ENCODE measurements at places on chromosomes 4 and X. TPM values are rescaled to one million over a fixed set of nuclear protein-coding genes. Genes with fewer than 3 reads are reported as not detected.

GRCh38 chr4:24792552-24792951 is 2.8 kb upstream of the SOD3 start:
- no peaks in the 10 kb centered on the region for H3K27me3 ChIP-seq
- no peak overlapping the region for H3K27ac ChIP-seq

The SMIM31 gene
- not detected for total RNA-seq

- no peaks in the 10 kb centered on the region for H3K27me3 ChIP-seq
- H3K4me3 ChIP-seq, result no peak overlapping the region
- no peak for DNase-seq
- H3K4me1 ChIP-seq, result no peaks in the 10 kb centered on the region
Observed at GRCh38 chrX:44529310-44529709, 13.3 kb downstream of the FUNDC1 start.

The SSX2B gene
- not detected for total RNA-seq

- H3K27ac ChIP-seq, result no peak overlapping the region
- H3K27me3 ChIP-seq, result no peaks in the 10 kb centered on the region
- no peaks in the 10 kb centered on the region for H3K4me1 ChIP-seq
- no peak for DNase-seq
- no peak overlapping the region for H3K4me3 ChIP-seq
- no peaks in the 10 kb centered on the region for H3K36me3 ChIP-seq
Observed at GRCh38 chr4:53840643-53841042, 223.8 kb downstream of the CHIC2 start.

The SGMS2 gene
- total RNA-seq, result 0.36 TPM

DNA sequence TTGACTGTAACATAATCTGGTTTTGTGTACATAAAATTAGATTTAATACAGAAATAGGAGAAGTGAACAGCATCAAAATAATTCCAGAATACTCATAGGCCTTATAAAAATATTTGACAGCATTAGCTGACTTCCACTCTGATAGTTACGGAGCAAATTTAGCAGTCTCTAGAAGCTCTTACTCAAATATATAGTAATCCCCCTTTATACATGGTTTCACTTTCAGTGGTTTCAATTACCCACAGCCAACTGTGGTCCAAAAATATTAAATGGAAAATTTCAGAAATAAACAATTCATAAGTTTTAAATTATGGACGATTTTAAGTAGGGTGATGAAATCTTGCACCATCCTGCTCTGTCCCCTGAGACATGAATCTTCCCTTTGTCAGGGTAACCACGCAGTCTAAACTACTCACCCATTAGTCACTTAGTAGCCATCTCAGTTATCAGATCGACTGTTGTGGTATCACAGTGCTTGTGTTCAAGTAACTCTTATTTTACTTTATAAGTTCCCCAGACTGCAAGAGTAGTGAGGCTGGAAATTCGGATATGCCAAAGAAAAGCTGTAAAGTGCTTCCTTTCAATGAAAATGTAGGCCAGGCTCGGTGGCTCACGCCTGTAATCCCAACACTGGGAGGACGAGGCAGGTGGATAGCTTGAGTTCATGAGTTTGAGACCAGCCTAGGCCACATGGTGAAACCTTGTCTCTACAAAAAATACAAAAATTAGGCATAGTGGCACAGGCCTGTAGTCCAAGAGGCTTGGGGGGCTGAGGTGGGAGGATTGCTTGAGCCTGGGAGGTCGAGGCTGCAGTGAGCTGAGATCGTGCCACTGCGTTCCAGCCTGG is 17.2 kb upstream of the RTL9 start:
- no peaks in the 10 kb centered on the region for H3K4me1 ChIP-seq
- H3K36me3 ChIP-seq, result no peaks in the 10 kb centered on the region
- no peak overlapping the region for H3K4me3 ChIP-seq
- no peak overlapping the region for H3K27ac ChIP-seq
- DNase-seq, result no peak

DNA sequence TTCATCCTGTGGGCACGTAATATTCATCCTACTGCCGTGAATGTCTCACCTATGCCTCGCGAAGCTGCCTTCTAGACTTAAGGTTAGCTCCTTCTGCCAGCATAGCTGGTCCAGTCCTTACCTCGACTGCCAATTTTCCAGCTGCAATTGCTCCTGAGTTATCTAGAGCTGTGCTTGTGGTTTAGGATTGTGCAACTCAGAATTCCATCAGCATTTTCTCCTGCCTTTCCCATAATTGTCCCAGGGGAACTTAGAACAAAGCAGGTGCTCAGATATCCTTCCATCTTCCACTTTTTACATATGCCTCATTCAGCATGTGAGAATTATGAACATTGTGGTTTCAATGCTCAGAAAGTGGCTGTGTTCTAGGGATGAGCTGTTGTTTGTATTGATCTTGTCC is 131.4 kb upstream of the ADGRL3 start:
- H3K4me1 ChIP-seq, result no peaks in the 10 kb centered on the region
- H3K4me3 ChIP-seq, result no peak overlapping the region
- H3K36me3 ChIP-seq, result no peaks in the 10 kb centered on the region
- DNase-seq, result no peak

- no peaks in the 10 kb centered on the region for H3K36me3 ChIP-seq
- no peak overlapping the region for H3K27ac ChIP-seq
- H3K4me3 ChIP-seq, result no peak overlapping the region
- no peak for DNase-seq
- H3K4me1 ChIP-seq, result no peaks in the 10 kb centered on the region
Observed at GRCh38 chrX:115018944-115019343, 1.5 kb upstream of the IL13RA2 start.

DNA sequence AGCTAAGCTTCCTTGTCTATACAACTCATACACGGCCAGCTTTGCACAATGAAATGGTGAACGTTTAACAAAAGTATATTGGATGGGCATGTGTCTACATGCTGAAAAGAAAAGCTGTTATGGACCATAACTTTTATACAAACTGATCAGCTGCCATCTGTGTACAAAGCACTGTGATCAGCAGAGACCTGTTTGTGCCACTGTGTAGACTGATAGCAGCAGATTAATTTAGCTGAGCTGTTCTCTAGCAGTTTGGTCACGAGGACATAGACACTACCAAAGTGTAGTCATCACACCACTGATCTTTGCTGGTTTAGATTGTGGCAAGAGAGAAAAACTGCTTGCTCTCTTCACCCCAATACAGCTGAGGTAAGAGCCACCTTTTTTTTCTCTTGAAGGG is 124.5 kb downstream of the RAPGEF2 start:
- no peaks in the 10 kb centered on the region for H3K27me3 ChIP-seq
- no peaks in the 10 kb centered on the region for H3K4me1 ChIP-seq
- H3K36me3 ChIP-seq, result no peaks in the 10 kb centered on the region
- H3K4me3 ChIP-seq, result no peak overlapping the region
- no peak overlapping the region for H3K27ac ChIP-seq

The FAM9A gene
- not detected for total RNA-seq

DNA sequence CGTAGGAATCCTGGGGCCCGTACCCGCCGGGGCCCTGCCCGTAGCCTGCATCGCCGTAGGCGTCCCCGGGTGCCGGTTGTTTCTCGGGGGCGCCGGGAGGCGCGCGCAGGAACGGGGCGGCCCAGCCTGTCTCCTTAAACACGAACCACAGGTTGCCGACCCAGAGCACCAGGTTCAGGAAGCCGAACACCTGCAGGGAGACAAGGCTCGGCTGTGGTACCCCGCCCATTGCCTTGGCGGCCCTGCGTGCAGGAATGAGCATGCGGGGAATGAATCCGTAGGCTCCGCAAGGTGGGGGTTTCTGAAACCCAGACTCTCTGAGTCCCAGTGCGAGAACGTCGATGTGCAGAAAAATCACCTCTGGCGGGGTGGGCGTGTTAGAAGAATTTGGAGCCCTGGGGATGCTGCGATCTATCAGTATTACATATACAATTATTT is 5.4 kb upstream of the PRICKLE3 start:
- peak overlapping the region; percentile 96 for H3K4me3 ChIP-seq
- H3K36me3 ChIP-seq, result no peaks in the 10 kb centered on the region
- peaks cover 15% of the 10 kb centered on the region for H3K4me1 ChIP-seq
- no peak for DNase-seq

DNA sequence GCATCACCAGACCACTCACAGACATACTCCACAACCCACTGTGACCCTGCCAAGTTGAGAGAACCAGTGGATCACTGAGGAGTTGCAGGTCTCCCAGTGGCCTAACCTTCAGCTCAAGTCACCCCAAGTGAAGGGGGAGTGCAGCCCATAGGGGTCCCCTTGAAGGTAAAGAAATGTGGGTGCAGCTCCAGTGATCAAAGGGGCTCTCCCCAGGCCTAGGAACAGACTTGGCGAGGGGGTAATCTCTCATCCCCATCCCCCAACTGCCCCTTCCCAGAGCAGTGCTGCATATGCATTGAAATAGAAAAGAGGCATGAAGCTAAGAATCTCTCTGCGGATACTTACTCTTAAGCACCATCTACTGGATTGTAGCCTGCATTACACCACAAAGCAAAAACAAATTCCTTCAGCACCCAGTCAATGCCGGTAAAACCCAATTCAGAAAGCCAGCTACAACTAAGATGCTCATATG is 27.0 kb downstream of the MAGEE1 start:
- no peaks in the 10 kb centered on the region for H3K36me3 ChIP-seq
- H3K4me3 ChIP-seq, result no peak overlapping the region
- H3K27ac ChIP-seq, result no peak overlapping the region
- H3K4me1 ChIP-seq, result no peaks in the 10 kb centered on the region
- peak; percentile 18 for DNase-seq
- no peaks in the 10 kb centered on the region for H3K27me3 ChIP-seq

The SLC9B1 gene
- total RNA-seq, result 1.4 TPM

DNA sequence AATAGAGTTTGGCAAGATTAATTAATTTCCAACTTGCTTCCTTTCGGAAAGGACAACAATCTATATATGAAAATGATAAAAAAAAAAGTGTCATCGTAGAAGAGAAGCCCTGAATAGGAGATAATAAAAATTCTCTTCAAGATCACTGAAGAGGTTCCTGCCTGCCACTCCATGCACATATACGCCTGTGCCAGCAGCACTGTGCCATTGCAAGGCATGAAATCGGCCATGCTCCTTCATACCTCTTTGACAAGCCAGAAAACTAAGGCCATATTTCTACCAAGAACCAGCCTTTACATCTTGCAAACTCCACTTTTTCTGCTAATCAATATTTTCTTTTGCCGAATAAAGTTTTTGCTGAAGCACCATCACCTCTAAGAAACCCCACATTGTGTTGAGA is 365.5 kb downstream of the CXXC4 start:
- no peaks in the 10 kb centered on the region for H3K4me1 ChIP-seq
- H3K36me3 ChIP-seq, result no peaks in the 10 kb centered on the region
- no peak overlapping the region for H3K4me3 ChIP-seq
- H3K27me3 ChIP-seq, result no peaks in the 10 kb centered on the region
- H3K27ac ChIP-seq, result no peak overlapping the region

DNA sequence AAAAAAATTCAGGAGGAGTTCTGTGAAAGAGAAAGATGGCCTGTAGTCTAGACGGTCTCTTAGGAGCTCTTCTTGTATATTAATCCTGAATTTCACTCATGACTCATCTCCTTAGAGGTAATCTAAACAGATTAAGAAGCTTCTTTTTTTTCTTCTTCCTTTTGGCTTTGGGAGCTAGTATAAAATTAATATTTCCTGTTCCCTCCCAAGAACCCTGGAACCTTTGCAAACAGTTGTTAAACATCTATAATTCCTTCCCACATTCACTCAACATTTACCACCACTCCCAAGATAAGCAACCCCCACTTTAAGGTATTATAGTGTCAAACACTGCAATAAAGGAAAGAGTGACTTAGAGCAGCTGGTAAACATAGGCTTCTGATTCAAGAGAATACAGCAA is 146.4 kb upstream of the EDNRA start:
- H3K27ac ChIP-seq, result no peak overlapping the region
- no peaks in the 10 kb centered on the region for H3K27me3 ChIP-seq
- no peaks in the 10 kb centered on the region for H3K4me1 ChIP-seq
- H3K4me3 ChIP-seq, result no peak overlapping the region
- no peak for DNase-seq
- H3K36me3 ChIP-seq, result no peaks in the 10 kb centered on the region

GRCh38 chr4:149291463-149291862 is 524.2 kb downstream of the IQCM start:
- no peak overlapping the region for H3K4me3 ChIP-seq
- H3K27ac ChIP-seq, result no peak overlapping the region
- H3K27me3 ChIP-seq, result no peaks in the 10 kb centered on the region
- DNase-seq, result no peak

The GAB3 gene
- 28.5 TPM for total RNA-seq

DNA sequence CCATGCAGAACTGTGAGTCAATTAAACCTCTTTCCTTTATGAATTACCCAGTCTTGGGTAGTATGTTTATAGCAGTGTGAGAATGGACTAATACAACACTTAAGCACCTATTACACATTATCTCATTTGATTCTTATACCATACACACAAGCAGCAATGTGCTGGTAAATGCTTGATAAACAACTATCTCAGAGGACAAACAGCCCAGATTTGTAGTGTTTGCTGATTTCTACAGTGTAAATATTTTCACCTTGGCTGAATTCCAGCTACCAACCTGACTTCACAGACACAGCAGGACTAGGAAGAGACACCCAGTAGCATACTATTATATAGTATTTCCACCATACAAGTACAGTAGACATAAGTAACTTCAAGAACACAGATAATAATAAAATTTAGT is 406.5 kb upstream of the CNKSR2 start:
- H3K4me3 ChIP-seq, result no peak overlapping the region
- H3K27ac ChIP-seq, result no peak overlapping the region
- H3K4me1 ChIP-seq, result no peaks in the 10 kb centered on the region
- no peaks in the 10 kb centered on the region for H3K27me3 ChIP-seq
- no peaks in the 10 kb centered on the region for H3K36me3 ChIP-seq

- H3K4me1 ChIP-seq, result no peaks in the 10 kb centered on the region
- no peak overlapping the region for H3K4me3 ChIP-seq
- H3K27ac ChIP-seq, result no peak overlapping the region
- no peaks in the 10 kb centered on the region for H3K36me3 ChIP-seq
- DNase-seq, result no peak
Observed at GRCh38 chr4:7598939-7599790, 164.4 kb upstream of the PSAPL1 start.

DNA sequence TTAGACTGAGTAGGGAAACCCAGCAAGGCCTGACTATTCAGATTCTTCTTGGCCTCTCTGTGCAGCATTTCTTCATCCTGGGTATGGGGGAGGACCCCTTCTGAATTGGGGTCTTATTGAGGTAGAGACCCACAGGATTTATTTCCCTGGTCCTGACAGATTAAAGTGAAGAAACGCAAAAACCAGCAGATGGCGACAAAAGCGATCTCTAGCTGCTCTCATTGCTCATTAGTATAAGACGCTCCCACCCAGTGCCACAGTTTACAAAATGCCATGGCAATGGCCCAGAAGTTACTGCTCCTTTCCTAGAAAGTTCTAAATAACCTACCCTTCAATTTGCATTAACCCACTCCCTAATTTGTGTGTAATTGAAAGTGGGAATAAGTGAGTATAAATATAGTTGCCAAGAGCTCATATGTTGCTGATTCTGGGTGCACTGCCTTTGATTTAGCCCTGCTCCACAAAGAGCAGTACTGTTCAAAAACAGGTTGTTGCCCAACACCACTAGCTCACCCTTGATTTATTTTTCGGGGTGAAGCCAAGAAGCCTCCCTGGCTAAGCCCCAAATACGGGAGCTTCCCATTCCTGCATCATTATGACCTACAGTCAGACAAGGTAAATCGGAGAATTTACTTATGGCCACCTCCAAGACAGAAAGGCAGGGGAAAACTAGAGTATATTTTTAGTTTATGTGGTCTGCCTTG is 3.7 kb upstream of the BEX4 start:
- no peaks in the 10 kb centered on the region for H3K27me3 ChIP-seq
- no peak overlapping the region for H3K4me3 ChIP-seq
- H3K4me1 ChIP-seq, result no peaks in the 10 kb centered on the region
- H3K27ac ChIP-seq, result no peak overlapping the region
- H3K36me3 ChIP-seq, result no peaks in the 10 kb centered on the region
- peak; percentile 59 for DNase-seq

- no peak overlapping the region for H3K27ac ChIP-seq
- no peak for DNase-seq
- no peaks in the 10 kb centered on the region for H3K4me1 ChIP-seq
- no peak overlapping the region for H3K4me3 ChIP-seq
- H3K36me3 ChIP-seq, result no peaks in the 10 kb centered on the region
Observed at GRCh38 chrX:25014366-25014838, 1.4 kb downstream of the ARX start.

The KIAA1210 gene
- not detected for total RNA-seq

Measured in naive thymus-derived CD4-positive, alpha-beta T cell (primary cell).